ENCODE measurements at places on chromosomes 5 and 9.
A peak's percentile ranks its signal among the peaks of the same experiment; 100 is the strongest.

DNA sequence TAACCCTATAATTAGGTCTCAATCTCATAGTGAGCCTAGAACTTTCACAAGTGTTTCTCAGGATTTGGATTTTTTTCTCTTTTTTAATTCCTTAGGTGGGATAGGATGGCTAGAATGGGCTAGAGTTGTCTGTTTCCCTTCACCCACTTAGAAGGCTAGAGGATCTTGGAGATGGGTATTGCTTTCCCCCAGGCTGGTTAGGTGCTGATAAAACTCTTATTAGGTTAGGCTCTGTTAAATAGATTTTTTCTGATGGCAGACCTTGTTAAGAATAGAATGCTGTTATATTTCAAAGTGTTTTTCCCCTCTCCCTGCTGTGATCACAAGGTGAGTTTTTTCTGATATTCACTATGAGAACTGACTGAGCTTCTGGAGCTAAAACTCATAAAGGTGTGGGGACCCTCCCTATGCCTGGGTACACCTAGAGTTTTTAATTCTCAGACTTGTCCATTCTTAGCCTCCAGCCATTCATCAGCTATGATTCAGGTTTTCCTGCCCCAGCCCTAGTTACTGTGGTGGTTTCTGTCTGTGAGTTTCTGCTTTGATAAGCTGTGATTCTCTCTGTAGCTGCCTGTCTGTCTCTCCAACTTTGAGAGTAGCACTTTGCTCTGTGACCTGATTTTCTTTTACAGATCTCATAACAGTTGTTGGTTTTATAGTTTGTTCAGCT is 132.4 kb downstream of the HACD4 start:
- DNase-seq, result no peak

- DNase-seq, result no peak
Measured at GRCh38 chr5:174312270-174312617, 266.7 kb downstream of the NSG2 start.

DNA sequence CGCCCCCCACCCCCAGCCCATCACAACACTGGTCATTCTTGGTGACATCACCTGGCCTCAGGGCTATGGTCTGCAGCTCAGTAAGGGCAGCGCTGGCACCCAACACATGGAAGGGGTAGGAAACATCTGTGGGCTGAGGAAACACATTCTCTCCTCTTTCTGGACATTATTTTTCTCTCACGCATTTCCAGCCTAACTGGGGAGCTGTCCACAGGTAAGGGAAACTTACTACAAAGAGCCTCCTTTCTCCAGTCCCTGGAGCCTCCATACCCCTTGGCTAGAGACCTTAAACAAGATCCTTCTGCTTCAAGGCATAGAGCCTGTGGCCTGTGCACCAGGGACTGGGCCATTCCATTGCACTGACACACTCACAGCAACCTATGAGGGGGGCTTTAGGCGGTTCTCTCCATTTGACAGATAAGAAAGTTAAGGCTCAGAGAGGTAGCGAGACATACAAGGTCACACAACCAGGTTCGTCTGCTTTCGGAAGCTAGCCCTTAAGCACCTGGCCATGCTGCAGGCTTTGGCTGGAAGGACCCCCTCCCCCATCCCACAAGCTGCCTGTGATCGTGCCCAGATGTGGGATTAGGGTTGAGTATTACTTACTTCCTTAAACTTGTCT is 40.7 kb downstream of the CXXC5 start:
- DNase-seq, result no peak

- DNase-seq, result no peak
Measured at GRCh38 chr9:132908635-132909034, 29.9 kb downstream of the SPACA9 start.

DNA sequence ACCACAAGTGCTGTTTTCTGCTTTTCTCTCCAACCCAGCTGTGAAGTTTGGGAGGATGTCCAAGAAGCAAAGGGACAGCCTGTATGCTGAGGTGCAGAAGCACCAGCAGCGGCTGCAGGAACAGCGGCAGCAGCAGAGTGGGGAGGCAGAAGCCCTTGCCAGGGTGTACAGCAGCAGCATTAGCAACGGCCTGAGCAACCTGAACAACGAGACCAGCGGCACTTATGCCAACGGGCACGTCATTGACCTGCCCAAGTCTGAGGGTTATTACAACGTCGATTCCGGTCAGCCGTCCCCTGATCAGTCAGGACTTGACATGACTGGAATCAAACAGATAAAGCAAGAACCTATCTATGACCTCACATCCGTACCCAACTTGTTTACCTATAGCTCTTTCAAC is 145.2 kb downstream of the RORB start:
- DNase-seq, result no peak

DNA sequence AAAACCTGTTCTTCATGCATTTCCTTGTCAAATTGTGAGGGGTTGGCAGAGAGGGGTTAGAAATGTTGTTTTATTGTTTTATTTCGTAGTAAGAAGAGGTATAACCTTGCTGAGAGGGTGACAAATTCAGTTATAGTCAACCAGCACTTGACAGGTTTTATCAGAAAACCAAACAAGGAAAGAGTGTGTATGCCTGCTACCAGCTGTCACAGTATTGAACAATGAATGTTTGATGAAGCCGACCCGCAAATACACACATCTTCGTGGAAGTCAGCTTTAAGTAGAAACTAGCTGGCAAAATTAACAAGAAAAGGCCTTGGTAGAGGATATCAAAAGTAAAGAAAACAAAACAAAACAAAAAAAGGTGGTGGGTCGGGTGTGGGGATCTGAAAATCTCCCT is 214.6 kb upstream of the TLE4 start:
- no peak for DNase-seq

DNA sequence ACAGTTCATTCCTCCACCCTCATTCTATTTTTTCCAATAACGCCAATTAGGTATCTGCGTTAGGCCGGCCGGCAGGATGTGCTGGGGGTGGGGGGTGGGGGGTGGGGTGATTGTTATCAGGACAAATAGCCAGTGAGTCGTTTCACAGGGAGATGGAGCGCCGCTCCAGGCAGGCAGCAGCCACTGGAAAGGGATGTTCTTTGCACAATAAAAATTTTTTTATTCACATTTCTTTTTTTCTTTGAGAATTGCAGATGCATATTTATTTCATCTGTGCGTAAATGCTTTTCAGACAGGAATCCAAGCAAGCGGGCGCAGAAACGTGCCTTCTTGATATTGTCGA is 4.1 kb downstream of the LMX1B start:
- DNase-seq, result no peak

GRCh38 chr5:123456242-123456641 is 33.0 kb upstream of the CEP120 start:
- DNase-seq, result no peak

GRCh38 chr5:74888117-74888516 is 21.9 kb upstream of the FAM169A start:
- no peak for DNase-seq

DNA sequence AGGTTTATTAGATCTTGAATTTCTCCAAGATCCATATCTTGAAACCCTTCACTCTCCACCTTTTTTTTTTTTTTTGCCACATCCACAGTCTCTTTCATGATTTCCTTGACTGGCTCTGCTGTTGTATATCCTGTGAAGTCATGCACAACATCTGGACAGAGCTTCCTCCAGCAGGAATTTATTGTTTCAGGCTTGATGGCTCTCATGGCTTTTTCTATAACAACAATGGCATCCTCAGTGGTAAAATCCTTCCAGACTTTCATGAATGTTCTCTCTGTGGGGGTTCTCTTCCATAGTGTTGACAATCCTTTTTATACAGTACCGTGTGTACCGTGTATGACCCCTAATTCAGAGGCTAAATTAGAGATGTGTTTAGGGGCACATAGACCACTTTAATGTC is 24.0 kb downstream of the RANBP17 start:
- no peak for DNase-seq

DNA sequence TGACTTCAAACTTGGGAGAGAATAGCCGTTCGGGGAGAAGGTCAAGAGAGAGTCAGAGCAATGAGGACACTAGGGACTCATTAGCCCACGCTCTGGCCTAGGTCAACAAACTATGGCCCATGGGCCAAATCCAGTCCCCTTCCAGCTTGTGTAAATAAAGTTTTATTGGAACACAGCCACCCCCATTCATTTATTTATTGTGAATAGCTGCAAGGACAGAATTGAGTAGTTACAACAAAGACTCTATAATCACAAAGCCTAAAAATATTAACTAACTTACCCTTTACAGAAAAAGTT is 33.1 kb upstream of the TRIM32 start:
- DNase-seq, result no peak

DNA sequence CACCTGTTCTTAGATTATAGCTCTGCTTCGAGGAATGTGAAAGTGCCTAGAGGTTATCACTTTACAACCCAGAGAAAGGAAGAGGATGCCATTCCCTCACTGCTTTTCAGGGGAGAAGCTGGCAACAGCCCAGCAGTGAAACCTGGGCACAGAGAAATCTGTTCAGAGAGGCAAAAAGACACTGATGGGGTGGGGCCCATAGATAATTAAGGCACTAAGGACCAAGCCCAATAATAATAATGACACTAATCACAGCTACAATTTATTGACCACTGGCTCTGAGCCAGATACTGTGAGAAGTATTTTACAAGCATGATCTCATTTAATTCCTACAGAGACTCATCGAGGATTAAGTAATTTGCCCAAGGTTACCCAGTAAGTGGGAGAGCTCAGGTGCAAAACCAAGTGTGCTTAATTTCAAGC is 168.3 kb downstream of the PIK3R1 start:
- no peak for DNase-seq

GRCh38 chr5:172541099-172541772 is 86.9 kb upstream of the SH3PXD2B start:
- DNase-seq, result no peak

DNA sequence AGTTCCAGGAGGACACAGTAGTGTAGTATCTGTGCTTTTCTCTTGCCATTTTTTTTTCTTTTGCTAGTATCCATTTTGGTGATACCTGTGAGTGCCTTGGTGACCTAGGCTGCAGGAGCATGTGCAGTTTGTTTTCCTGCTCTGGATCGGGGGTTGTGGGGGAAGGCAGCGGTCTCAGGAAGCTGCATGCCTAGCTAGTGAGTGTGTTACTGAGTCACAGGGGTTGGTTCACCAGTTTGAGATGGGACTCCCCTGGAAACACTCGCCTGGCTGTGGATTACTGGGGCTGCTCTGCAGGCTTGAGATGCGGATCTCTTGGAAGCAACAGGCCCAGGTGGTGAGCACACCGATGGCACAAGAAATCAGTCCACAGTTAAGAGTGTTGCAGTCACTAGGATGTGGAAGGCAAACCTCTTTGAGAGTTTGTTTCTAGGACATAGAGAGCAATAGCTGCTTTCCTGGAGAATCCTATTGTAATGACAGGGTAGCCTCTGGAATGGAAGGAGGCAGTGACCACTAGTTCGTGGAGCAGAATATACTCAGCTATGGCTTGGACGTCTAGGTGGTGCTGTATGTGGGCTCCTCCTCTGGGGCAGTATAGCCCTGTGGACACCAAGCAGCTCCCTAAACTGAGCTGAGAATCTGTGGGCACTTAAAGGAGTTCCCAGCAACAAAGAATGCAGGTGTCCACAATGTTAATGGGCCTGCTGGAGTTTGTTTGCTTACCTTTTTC is 20.0 kb upstream of the SPATA31E1 start:
- DNase-seq, result peak; percentile 76

DNA sequence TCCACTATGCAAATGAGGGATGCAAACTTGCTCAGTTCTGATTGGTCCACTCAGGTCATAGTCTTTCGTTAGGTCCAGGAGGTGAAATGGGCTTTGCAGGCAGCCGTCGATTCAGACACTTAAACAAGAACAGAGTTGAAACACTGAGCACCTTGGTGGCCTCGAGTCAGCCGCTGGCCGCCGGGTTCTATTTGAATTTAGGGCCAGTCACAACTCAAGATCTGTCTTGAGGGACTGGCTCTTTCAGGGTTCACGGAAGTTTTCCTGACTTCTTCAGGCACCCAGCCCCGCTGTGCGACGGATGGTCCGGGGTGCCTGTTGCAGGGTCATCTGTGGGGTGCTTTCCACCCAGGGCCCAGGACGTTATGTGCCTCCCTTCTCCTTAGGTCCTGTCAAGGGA is 412.8 kb upstream of the IRX4 start:
- no peak for DNase-seq

GRCh38 chr9:33375238-33375840 is 27.0 kb downstream of the AQP7 start:
- DNase-seq, result no peak

- no peak for DNase-seq
Measured at GRCh38 chr5:156912869-156913268, 50.2 kb downstream of the TIMD4 start.

GRCh38 chr9:106675780-106676179 is 187.2 kb upstream of the ZNF462 start:
- DNase-seq, result no peak

DNA sequence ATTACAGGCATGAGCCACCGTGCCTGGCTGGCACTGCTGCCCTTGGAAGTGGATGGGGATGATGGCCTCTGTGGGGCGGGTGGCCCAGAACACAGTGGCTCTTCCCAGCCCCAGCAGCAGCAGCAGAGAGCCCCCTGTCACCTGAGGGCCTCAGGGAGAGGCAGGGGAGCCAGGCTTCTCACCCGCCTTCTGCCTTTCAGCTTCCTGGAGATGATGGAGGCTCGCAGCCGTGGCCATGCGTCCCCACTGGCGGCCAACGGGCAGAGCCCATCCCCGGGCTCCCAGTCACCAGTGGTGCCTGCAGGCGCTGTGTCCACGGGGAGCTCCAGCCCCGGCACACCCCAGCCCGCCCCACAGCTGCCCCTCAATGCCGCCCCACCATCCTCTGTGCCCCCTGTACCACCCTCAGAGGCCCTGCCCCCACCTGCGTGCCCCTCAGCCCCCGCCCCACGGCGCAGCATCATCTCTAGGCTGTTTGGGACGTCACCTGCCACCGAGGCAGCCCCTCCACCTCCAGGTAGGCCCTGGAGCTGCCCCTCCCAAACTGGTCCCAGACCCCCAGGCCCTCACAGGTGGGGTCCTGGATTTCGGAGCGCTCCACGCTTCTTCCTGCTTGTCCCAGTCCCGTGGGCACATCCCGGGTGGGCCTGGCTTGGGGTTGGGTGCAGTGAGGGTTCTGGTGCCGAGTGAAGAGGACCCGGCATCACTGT is 5.0 kb upstream of the AJM1 start:
- no peak for DNase-seq

GRCh38 chr5:124659798-124660197 is 86.6 kb downstream of the ZNF608 start:
- DNase-seq, result peak; percentile 60

- no peak for DNase-seq
Measured at GRCh38 chr9:92960561-92961290, 13.4 kb downstream of the FGD3 start.

DNA sequence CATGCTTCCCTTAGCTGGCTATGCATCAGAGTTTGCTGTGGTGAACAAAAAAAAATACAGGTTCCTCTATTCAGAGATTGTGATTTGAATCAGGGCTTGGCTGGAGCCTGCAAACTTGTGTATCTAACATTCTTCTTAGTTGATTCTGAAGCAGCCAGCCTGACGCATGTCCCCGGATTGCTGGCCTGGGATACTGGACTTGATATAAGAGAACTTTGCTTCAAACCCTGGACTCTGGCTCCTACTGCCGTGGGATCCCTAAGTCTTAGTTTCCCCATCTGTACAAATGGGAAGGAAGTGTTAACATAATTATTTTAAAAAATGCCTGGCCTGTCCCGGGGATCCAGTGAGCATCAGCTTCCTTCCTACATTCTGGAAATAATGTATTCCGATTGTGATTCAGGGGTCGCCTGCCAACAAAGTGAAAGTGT is 292.8 kb downstream of the ARHGEF28 start:
- no peak for DNase-seq

Measured in SJSA1 (cell line).